ENCODE measurements at places on chromosomes 11 and 22. TPM values are rescaled to one million over a fixed set of nuclear protein-coding genes. Genes with fewer than 3 reads are reported as not detected.

DNA sequence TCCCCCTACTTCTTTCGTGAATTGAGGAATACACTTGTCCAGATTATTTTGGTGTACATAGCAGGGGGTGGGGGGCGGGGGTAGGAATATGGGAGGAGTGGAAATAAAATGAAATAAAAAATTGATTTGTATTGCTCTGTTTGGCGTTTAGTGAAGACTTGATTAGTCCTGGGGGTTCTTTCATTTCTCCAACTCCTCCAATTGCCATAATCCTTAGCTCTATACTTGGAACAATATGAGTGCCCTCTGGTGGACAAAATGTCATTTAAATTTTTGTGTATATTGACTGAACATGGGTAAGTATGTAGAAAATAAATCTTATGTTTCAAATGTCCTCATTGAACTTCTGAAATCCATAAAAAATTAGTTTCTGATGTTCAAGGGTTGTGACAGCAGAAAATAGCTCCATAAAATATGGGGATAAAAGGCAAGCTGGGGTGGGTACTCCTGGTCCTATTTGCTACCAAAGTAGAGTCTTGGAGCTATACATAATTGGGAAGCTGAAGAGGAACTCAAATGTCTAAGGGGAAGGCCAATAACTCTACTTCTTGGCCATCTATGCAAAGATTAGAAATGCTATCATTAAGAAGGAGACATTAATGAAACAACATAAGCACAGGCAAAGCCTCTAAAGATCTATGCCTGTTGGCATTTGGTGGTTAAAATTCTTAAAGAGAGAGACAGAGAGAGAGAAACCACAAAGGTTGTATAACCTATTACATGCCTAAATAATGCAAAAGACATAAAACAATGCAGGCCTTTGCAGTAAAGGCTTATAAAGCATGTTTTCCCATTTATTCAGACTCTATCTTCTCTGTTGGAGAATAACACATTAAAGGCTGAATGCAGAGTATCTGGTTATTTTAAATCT, 421.6 kb downstream of the METTL15 start:
- no peaks in the 10 kb centered on the region for H3K36me3 ChIP-seq
- H3K27ac ChIP-seq, result no peak overlapping the region

DNA sequence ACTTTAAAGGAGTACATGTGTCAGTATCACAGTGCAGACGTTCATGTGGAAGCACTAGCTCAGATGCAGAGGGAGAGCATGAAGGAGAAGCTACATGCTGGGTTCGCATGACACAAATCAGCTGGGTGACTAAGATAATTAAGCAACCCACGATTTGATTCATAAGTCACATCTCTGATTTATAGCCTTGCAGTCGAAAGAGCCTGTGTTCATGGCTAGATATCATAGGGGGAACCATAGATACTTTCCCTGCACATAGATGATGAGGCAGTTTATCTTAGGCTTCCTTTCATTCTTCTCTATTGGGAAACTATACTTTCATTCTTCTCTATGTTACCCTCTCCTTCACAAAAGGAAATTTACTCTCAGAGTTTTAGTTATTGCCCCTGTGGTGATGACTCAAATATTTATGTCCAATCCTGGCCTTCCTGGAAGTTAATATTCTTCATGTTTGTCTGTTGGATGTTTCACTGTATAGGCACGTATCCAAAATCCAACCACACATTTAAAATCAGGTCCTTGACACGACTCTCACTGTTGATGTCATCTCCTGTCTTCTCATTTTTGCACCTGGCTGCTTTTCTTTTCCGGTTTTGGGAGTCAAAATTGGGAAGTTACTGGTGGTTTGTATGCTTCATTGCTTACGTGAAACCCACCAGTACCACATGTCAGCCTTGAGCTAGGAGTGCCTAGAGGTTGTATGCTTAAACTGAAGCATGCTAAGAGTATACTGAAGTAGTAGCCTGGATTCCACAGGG, 56.3 kb upstream of the SLC5A12 start:
- no peaks in the 10 kb centered on the region for H3K4me1 ChIP-seq
- no peaks in the 10 kb centered on the region for H3K27me3 ChIP-seq
- DNase-seq, result no peak
- H3K4me3 ChIP-seq, result no peak overlapping the region
- no peak overlapping the region for H3K27ac ChIP-seq

- no peak for DNase-seq
- H3K36me3 ChIP-seq, result peaks cover 5% of the 10 kb centered on the region
- peaks cover 28% of the 10 kb centered on the region for H3K4me1 ChIP-seq
- H3K27ac ChIP-seq, result no peak overlapping the region
- H3K4me3 ChIP-seq, result no peak overlapping the region
Measured at GRCh38 chr22:38276166-38276565, 3.4 kb upstream of the TMEM184B start.

GRCh38 chr11:36022882-36023281, 79.0 kb downstream of the LDLRAD3 start:
- H3K4me3 ChIP-seq, result no peak overlapping the region
- no peak for DNase-seq
- H3K27ac ChIP-seq, result no peak overlapping the region
- peaks cover 9% of the 10 kb centered on the region for H3K27me3 ChIP-seq
- H3K4me1 ChIP-seq, result no peaks in the 10 kb centered on the region
- no peaks in the 10 kb centered on the region for H3K36me3 ChIP-seq

- H3K27me3 ChIP-seq, result no peaks in the 10 kb centered on the region
- DNase-seq, result no peak
- H3K4me3 ChIP-seq, result peak overlapping the region; percentile 15
- peaks cover 52% of the 10 kb centered on the region for H3K4me1 ChIP-seq
Measured at GRCh38 chr22:46051646-46052045, 74.7 kb upstream of the WNT7B start.

DNA sequence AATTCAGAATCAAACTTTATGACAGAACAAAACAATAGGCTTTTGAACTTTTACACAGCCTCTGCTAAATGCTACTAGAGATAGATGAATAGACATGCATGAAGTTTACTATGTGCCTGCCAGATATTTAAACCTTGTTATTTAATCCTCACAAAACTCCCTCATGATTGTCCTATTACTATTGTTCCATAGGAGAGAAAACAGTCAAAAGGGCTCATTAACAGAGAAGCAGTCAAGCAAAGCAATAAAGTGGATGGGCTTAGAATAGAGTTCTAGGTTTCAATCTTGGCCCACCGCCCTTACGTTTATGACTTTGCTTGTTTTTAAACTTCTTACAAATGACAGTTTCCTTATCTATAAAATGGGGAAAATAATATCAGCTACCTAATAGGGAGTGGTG, 12.9 kb downstream of the CWC15 start:
- no peak overlapping the region for H3K27ac ChIP-seq
- no peak for DNase-seq
- H3K4me1 ChIP-seq, result no peaks in the 10 kb centered on the region

DNA sequence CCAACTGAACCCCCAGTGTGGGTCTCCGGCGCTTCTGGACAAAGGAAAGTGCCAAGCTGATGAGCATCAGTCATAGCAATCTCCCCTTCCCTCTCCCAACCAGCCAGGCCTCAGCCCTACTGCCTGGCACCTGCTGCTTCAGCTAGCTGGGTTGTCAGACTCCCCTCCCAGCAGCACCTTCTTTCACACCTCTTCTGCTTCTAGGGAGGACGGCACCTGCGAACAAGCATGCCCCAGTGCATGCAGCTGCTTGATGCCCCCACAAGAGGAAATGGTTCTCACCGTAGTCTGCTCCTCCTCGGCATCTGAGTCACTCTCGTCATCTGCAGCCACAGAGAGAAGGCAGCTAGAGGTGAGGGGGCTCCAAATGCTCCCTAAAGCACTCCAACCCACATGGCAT, 25.4 kb downstream of the THOC5 start:
- H3K27ac ChIP-seq, result no peak overlapping the region
- H3K4me3 ChIP-seq, result no peak overlapping the region
- no peak for DNase-seq
- H3K4me1 ChIP-seq, result no peaks in the 10 kb centered on the region
- H3K36me3 ChIP-seq, result peaks cover 88% of the 10 kb centered on the region

DNA sequence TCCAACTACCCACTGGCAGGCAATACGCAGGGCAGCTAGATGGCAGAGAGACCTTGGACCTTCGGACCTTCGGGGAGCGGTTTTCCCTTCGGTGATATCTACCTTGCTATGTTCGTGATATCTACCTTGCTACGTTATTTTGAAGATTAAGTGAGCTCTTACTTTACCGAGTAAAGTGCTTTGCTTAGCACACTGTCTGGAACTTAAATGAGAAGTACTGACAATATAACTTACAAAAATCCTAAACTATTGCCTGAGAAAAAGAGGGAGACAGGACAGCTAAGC, 1.0 kb upstream of the PRDM10 start:
- peak overlapping the region; percentile 93 for H3K4me3 ChIP-seq
- H3K27ac ChIP-seq, result peak overlapping the region; percentile 98
- H3K4me1 ChIP-seq, result peaks cover 26% of the 10 kb centered on the region

DNA sequence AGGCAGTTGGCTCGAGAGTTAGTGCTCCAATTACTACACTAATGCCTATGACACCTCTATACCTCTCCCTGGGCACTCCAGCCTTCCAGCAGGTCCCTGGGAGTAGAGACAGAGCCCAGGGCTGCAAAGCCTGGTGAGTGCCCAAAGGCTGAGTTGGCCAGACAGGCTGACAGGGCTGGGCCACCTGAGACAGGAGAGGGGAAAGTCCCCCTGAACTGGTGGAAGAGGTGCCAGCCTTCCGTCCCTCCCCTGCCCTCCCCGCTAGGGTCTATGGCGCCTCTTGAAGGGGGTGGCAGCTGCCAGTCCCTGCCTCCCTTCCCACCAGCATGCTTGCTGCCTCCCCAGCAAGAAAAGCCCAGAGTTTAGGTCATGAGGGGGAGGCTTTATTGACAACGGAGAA, 3.0 kb downstream of the KCNJ11 start:
- H3K27ac ChIP-seq, result no peak overlapping the region
- H3K4me1 ChIP-seq, result peaks cover 8% of the 10 kb centered on the region
- no peaks in the 10 kb centered on the region for H3K27me3 ChIP-seq

- peak overlapping the region; percentile 90 for H3K27ac ChIP-seq
- peaks cover 38% of the 10 kb centered on the region for H3K4me1 ChIP-seq
- peaks cover 7% of the 10 kb centered on the region for H3K36me3 ChIP-seq
- peak; percentile 46 for DNase-seq
- no peaks in the 10 kb centered on the region for H3K27me3 ChIP-seq
Measured at GRCh38 chr22:22450343-22450839, 58.2 kb downstream of the ZNF280B start.

GRCh38 chr11:124108156-124108555, 7.1 kb upstream of the VWA5A start:
- H3K27me3 ChIP-seq, result peaks cover 8% of the 10 kb centered on the region
- H3K4me1 ChIP-seq, result peaks cover 18% of the 10 kb centered on the region
- DNase-seq, result no peak
- H3K27ac ChIP-seq, result no peak overlapping the region
- H3K36me3 ChIP-seq, result no peaks in the 10 kb centered on the region
- H3K4me3 ChIP-seq, result no peak overlapping the region

- peak; percentile 67 for DNase-seq
- peaks cover 34% of the 10 kb centered on the region for H3K36me3 ChIP-seq
- H3K27me3 ChIP-seq, result no peaks in the 10 kb centered on the region
- H3K4me1 ChIP-seq, result peaks cover 47% of the 10 kb centered on the region
Measured at GRCh38 chr11:47378010-47378835, at the start of gene SPI1. Gene SPI1, minus strand, starts transcription at chr11:47378547. Its CDS starts 194 bp downstream, at chr11:47378353.

DNA sequence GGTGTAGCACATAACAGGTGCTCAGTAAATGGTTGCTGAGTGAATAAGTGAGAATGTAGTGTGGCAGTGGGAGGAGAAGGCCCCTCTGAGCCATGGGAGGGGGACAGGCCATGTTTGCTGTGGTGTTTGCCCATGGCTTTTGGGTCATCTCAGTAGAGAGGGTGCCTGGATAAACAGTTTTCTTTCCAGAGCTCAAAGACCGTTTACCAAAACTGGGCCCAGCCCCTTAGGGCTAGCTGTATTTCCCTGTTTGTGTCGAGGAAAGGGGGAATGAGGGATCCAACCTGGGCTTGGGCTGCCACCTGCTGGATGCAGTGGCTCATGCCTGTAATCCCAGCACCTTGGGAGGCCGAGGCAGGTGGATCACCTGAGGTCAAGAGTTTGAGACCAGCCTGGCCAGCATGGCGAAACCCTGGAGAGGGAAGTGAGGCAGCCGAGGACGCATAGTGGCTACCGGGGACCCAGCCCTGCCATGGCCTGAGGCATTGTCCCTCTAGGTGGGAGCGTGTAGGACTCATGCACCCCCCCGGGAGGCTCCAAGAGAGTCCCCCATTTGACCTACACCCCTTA, 8.7 kb upstream of the LTO1 start:
- H3K27me3 ChIP-seq, result peaks cover 13% of the 10 kb centered on the region
- H3K36me3 ChIP-seq, result no peaks in the 10 kb centered on the region
- no peak overlapping the region for H3K27ac ChIP-seq

- H3K27ac ChIP-seq, result no peak overlapping the region
- H3K27me3 ChIP-seq, result peaks cover 34% of the 10 kb centered on the region
- no peaks in the 10 kb centered on the region for H3K36me3 ChIP-seq
- no peak overlapping the region for H3K4me3 ChIP-seq
- no peak for DNase-seq
- peaks cover 6% of the 10 kb centered on the region for H3K4me1 ChIP-seq
Measured at GRCh38 chr22:45966895-45967365, 10.0 kb downstream of the WNT7B start.

DNA sequence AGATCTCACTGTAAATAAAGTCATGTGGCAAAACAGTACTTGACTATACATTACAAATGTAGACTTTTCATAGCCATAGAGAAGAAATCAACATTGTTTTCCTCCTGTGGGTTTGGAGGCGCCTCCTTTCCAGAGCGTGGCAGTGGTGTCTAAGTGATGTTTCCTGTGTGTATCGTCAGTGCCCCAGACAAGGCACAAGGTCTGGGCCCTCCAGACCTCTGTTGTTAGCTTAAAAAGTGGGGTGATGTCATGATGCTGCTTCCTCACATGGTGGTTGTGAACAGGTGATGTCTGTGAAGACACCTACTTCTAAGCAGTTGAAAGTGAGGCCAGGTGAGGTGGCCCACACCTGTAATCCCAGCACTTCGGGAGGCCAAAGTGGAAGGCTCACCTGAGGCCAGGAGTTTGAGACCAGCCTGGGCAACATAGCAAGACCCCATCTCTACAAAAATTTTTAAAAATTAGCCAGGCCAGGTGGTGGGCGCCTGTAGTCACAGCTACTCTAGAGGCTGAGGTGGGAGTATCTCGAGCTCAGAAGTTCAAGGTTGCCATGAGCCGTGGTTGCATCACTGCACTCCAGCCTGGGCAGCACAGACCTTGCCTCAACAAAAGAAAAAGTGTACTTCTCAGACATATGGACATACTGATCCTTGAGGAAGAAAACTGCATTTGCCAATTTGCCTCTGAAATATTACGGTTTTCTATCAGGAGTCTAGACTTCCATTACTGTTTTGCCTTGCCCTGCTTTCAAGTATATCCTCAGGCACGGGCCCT, 15.7 kb downstream of the NUP50 start:
- H3K36me3 ChIP-seq, result peaks cover 92% of the 10 kb centered on the region
- H3K4me1 ChIP-seq, result no peaks in the 10 kb centered on the region
- no peaks in the 10 kb centered on the region for H3K27me3 ChIP-seq
- no peak for DNase-seq
- H3K4me3 ChIP-seq, result no peak overlapping the region
- H3K27ac ChIP-seq, result no peak overlapping the region

Gene MAML2
- total RNA-seq, result 20.9 TPM

Gene KRTAP5-1
- not detected for total RNA-seq

Gene TMPRSS6
- total RNA-seq, result 4.6 TPM

Gene GGTLC2
- total RNA-seq, result not detected

Gene TMEM191C
- total RNA-seq, result 1.5 TPM

All from activated B cell treated with CpG ODN at 0.5 μM for 24 hours (primary cell).